Activated CD8-positive, alpha-beta memory T cell treated with anti-CD3 and anti-CD28 coated beads for 4 hours (primary cell): ENCODE measurements at places on chromosomes 7 and 10.
A peak's percentile ranks its signal among the peaks of the same experiment; 100 is the strongest.

GRCh38 chr7:129298268-129298893, 73.6 kb downstream of the AHCYL2 start:
- DNase-seq = no peak

DNA sequence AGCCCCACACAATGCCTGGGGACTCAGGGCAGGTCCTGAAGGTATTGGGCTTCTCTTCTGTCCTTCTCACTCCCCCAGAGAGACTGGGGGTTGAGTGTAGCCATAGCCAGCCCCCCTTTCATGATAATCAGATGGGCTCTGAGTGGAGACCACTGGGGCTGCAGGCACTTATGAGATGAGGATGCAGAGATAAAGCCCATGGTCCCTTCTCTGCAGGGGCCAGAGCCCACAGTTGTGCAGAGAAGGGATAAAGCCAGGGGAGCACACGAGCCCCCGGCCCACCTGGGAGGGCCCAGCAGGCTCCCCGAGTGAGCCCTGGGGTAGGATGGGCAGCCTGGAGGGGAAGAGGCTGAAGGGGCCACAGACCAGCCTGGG, 96.2 kb downstream of the BMS1 start:
- no peak for DNase-seq

- DNase-seq = no peak
Measured at GRCh38 chr7:157360483-157361025, 23.8 kb downstream of the DNAJB6 start.

GRCh38 chr10:122648599-122649428, 50.8 kb downstream of the C10orf120 start:
- no peak for DNase-seq

GRCh38 chr7:597348-598178, 77.9 kb upstream of the PDGFA start:
- DNase-seq = no peak

DNA sequence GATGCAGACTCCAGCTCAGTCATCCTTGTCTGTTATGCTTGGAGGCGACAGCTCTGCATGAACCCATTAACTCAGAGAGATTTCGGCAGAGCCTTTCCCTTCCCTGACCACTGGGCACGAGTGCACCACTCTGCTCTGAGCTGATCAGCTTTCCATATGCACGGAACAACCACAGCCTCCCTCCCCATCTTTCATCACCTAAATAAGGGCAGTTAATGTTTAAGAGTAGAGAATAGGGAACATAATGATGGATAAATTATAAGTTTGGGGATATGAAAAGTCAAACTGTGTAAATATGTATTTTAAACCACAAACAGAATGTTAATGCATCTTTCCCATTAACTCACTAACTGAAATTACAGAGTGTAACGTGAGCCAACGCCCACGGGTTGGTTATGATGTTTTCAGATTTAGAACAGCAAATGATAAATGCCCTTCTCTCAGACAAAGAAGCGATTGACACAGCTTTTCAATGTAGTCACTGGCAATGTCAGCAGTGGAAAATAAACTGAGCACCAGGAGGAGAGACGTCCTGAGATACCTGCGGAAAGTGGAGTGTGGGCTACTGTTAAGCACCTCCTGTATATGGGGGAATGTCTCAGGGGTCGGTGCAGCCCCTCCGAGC, 658.2 kb downstream of the LRMDA start:
- no peak for DNase-seq

- DNase-seq = no peak
Measured at GRCh38 chr7:99422186-99422585, 13.4 kb downstream of the BUD31 start.

DNA sequence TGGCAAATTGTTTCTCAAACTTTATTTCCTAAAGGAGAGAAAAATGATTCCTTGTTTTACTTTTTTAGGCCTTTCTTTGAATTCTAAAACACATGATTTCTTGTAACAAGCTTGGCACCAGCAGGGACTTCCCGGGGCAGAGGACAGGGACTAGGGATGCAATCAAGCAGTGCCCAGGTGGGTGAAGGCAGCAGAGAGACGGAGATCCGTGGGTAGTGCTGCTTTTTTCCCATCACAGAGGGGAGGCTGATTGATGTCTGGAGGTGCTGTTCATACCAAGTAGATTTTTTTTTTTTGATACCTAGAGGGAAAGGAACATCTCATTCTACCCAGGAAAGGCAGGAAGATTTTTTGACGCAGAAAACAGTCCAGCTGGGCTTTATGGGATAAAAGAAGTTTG, 91.9 kb downstream of the FAM171A1 start:
- no peak for DNase-seq

DNA sequence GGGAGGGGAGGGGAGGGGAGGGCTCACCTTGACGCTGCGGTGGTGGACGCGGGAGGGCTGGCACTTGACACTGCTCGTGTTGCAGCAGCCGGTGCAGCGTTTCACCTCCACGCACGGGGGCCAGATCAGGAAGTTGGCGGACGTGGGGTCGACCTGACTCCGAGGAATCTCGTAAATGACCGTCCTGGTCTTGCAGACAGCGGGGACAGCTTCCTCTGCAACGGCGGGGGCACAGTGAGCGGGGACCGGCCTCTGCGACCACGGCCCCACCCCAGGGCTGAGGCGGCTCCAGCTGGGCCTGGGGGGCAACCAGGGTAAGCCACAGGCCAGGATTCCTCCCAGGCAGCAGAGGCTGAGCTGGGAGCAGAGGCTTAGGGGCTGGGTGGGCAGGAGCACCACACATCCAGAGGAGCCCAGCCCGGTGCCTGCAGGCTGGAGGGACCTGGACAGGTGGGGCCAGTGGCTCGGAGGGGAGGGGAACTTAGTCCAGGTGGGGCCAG, 8.8 kb downstream of the PDGFA start:
- no peak for DNase-seq

DNA sequence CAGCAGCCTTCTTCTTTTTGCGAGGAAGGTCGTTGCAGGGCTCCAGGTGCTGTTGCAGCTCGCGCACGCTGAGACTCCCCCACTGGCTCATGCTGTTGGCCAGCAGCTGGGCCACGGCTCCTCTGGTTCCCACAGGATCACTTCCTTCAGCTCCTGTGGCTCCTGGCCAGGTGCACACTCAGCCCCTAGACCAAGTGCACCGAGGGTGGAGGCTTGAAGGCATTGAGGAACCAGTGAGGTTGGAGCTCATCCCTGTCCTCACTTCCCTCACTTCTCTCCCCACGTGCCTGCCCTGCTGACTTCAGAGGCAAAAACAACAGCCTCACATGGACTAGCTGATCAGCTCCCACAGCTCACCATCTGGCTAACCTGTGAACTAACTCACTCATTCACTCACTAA, 46.2 kb upstream of the ADRB1 start:
- DNase-seq = no peak

DNA sequence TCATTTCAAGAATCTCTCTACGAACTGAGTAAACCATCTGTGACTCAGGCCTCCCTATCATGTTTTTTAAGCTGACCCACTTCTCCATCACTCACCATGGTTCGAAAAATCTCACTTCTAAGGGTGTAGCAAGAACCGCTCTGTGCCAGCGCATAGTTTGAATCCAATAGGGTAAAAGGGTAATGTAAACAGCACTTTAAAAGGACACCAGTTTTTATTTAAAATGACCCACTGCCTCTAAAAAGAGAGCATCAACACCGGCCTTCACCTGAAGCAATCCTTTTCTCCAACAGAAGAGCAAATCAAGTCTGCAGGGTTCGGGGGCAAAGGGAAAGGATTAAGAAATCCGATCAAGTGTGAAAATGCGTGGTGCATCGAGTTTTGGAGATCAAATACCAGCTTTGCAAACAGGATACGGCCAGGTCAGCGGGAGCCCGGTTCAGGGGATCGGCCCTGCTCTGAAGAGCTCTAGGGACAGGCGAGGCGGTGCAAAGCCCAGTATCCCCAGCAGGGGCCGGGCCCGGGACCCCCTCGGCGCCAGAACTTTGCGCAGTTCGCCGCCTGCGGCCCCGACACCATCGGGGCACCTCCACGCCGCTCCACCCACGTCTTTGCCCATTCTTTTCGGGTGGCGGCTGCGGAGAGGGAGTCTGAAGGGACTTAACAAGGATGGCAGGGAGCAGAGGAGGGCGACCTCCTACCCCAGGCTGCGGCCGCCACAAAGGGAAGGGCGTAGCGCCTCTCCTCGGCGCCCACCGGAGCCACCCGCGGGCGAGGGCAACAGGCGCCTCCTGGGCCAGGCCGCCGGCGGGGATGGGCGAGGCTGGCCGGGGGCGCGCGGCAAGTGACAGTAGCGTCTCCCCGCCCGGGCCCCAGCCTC, 842 bp downstream of the NMT2 start:
- DNase-seq = no peak

DNA sequence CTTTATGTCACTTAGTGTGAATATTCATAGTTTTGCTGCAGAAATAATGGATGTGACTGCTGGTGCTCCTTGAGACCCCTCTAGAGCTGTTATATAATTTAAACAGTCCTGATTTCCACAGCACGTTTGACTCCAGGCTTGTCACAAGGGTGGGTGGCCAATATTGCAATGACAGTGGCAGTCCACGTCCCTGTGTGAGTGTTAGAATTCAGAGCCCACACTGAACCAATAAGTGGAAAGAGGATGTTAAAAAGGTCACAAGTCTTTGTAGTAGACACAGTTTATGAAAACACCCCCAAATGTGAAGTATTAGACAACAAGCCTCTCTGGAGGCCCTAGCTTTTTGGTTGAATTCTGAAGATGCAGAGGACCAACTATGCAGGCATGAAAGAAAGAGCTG, 2.0 kb downstream of the PPP1R17 start:
- no peak for DNase-seq

GRCh38 chr7:5382281-5382892, 41.2 kb downstream of the TNRC18 start:
- no peak for DNase-seq

- DNase-seq = no peak
Measured at GRCh38 chr10:130932326-130933007, 379.1 kb downstream of the TCERG1L start.

DNA sequence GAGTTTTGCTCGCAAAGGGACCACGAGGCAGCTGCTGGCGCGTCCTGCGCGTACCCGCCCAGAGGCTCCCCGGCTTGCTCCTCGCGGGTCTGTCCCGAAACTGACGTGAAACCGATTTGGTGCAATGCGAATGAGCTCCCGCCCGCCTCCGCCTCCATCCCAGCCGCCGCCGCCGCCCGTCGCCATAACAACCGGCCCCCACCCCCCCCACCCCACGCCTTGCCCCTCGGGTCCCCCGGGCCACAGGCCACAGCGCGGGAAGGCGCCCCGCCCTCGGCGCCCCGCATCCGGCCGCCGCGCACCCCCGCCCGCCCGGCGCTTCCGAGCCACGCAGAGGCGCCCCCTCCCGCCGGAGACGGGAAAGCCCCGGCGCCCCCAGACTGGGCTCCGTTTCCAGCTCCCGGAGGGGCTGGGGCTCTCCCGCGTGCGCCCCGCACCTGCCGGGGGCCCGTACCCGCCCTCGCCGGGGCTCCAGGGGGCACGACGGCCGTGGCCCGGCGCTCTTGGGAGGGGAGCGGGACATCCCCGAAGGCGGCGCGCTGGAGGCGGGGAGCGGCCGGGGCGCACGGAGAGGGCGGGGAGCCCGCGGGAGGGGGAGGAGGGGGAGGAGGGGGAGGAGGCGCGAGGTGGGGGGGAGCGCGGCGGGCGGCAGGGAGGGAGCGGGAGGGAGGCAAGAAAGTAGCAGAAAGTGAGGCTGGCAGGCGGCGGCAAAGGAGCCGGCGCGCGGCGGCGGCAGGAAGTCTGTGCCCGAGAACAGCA, at the start of gene CAMK1D:
TSS of gene CAMK1D (plus strand) at position 678 of the 759 bp plus-strand sequence.
- DNase-seq = peak; percentile 85

GRCh38 chr7:151493083-151493482, 26.6 kb downstream of the RHEB start:
- DNase-seq = no peak

- no peak for DNase-seq
Measured at GRCh38 chr10:58318346-58318745, 16.5 kb upstream of the UBE2D1 start.

DNA sequence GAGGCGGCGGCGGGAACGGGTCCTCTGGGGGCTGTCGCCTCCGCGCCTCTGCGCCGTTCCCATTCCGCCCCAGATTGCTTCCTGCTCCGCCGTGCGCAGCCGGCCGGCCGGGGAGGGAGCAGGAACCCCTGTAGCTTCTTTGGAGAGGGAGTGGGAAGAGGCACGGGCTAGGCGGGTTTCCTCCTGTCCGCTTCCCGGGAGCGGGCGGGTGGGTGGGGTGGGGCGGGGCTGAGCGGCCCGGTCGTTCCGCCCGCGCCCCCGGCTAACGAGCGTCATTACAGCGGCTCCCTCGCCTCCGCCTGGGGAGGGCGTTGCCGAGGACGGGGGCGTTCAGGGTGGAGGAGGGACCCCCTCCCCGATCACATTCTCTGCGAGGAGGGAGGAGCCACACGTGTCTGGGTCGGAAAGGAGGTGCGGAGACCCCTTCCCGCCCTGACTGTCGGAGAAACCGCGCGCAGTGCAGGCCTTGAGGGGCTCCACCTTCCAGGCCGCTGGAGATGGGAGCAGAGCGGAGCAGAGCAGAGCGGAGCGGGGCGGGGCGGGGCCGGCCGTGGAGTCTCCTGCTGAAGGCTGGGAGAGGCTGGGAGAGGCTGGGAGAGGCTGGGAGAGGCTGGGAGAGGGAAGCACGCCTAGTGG, 39.7 kb downstream of the AGAP3 start:
- DNase-seq = no peak

DNA sequence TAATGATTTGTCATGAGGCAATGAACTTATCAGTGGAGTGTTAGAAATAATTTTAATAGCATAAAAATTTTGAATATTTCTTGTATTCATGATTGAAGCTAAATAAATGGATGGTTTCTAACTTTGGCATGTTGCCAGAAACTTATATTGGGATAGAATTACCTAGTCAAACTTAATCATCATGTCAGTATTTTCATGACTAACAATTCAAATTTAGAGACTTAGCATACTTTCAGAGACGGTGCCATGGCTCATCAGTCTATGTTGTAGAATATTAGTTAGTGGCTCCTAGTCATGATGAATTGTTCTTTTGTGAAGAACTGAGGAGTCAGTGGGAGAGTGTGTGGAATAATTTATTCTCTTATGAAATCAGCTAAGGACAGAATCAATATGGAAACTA, 599.6 kb upstream of the POT1 start:
- no peak for DNase-seq

DNA sequence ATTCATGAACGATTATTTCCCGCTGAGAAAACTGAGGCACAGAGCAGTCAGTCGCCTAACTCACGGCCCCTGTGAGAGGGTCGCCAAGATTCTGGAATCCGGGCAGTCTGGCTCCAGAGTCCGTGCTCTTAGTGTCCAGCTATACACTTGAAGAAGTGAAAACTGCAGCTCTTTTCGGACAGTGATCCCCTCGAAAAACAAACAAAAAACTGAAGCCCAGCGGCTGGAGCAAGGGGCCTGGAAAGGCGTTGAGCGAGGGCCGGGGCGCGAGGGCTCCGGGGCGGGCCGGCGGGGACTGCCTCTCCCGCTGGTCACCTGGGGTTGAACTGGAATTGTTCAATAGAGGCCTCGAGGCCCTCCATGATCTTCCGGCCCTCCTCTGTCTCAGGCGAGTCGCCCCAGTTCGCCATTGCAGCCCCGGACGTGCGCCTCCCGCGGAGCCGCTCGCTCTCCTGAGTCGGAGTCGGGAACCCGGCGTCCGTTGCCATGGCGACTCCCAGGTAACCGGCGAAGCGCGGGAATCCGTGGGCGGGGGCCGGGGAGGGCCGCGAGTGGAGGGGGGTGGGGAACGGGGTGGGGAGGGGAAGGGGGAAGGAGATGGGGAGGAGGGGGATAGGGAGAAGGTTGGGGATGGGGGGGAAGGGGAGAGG, 881 bp downstream of the C10orf67 start:
- no peak for DNase-seq

GRCh38 chr7:77540402-77540822, 3.3 kb downstream of the PTPN12 start:
- no peak for DNase-seq

- no peak for DNase-seq
Measured at GRCh38 chr7:106599343-106599698, 61.6 kb downstream of the CCDC71L start.

GRCh38 chr7:82729172-82730030, 285.8 kb upstream of the CACNA2D1 start:
- DNase-seq = no peak
